NCI-H1694 treated with DMSO at 0.1 percent for 48 hours (cell line): ENCODE measurements at places on chromosomes 5 and 9.

GRCh38 chr5:32057187-32058096, 116.7 kb downstream of the GOLPH3 start:
- DNase-seq, result peak; percentile 37

DNA sequence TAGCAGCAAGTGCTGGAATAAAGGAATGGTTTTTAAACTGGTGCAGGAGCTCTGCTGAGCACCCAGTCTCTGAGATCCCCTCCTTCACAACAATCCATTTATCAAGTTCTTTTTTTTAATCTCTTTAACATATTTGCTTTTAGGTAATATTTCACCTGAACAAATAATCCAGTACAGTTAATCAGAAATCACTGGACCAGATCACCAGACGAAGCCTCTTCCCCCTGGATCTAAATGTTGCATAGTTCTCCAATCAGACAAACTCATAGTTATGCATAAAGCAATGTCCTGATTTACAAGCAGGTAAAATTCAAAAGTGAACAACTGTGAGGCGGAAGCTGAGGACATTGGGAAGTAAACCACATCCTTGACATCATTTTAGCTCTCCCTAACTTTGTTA, 657.7 kb upstream of the RORB start:
- no peak for DNase-seq

DNA sequence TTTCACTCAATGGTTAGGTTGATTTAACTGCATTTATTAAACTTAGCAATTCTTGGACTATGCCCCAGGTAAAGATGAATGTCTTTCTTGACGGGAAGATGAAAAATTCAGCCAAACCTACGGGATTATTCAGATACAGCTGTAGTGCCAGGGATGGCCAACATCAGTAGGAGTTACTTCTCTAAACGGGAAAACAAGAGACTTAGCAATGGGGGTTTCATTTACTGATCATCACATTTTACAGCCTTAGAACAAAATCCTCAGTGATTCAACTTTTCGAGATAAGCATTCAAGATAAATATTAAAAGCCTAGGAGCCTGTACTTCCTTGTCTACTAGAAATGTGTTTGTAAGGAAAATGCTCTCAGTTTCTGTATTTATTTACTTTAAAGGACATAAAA, 46.1 kb downstream of the S1PR3 start:
- DNase-seq, result no peak

GRCh38 chr9:87193925-87194868, 246.9 kb upstream of the GAS1 start:
- DNase-seq, result no peak

DNA sequence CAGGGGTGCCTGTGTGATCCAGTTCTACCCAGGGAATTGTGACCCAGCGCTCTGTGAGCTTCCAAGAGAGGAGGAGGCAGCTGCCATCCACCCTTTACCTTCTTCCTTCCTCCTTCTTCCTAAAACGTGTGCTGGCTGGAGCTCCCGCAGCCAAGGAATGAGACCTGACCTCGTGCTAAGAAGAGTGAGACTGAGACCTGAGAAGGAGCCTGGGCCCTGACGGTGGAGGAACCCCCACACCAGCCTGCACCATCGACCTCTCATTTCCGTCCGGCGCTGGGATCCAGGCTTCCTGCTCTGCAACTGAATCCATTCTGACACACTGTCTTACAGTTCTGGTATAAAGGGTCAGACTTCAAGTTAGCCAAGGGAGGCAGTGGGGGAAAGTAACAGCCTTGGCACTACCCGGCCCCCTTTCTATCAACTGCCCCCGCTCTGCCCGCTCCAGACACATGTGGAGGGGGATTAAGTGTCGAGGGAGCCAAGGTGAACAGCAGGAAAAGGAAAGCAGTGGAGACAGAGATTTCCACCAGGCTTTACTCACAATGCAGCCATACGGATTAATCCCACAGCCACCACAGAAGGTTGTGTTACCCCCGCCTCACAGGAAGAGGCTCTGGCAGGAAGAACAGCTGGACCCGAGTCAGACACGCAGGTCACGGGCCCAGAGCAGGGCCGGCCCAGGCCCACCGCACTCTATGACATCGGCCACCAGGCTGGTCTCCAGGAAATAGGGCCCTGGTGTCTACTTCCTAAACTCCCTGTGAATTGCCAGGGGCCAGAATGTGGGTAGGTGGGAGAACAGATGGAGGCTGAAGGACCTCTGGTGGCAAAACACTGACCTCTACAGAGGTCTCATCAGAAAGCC, 15.8 kb downstream of the MGAT1 start:
- DNase-seq, result no peak

- DNase-seq, result no peak
Observed at GRCh38 chr9:126515001-126515872, 98.5 kb upstream of the LMX1B start.

DNA sequence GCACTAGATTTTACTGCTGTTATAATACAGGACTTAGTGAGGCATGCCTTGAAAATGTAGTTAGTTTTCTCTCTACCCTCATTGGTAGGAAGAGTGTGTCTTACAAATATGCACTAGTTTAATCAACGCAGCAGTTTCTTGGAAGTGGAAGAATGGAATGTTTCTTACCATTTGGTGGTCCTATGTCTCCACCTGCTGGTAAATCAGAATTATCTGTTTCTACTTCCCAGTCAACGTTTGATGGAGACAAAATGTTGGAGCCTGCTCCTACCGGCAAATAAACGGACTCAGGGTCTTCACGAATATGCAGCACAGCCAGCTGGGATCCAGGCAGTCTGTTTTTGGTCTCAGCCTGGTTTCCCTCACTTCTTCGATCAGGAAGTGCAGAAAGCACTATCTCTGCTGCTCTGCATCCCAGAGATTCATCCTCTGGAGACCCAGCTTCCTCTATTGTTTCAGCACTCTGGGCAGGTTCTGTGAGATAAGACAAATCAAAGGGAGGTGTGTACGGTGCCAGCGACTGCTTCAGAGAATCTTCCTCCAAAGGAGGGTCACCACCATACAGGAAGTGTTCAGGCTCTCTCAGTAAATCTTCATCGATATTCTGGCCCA, 59.5 kb upstream of the PCA3 start:
- DNase-seq, result peak; percentile 16

DNA sequence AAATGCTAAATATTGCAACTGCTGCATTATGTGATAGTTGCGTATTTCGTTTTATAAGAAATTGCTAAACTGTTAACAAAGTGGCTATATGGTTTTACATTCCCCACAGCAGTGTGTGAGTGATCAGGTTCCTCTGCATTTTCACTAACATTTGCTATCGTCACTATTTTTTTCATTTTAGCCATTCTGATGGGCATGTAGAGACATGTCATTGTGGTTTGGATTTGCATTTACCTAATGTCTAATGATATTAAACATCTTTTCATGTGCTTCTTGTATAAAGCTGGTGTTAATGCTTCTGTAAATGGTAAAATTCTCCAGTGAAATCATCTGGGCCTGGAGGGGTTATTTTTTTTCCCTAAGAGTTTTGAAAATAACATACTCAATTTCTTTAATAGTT, 61.6 kb downstream of the ERCC6L2 start:
- DNase-seq, result peak; percentile 32

- no peak for DNase-seq
Observed at GRCh38 chr5:42306287-42306686, 117.0 kb upstream of the GHR start.

- no peak for DNase-seq
Observed at GRCh38 chr9:136367296-136368145, 4.0 kb upstream of the DNLZ start.

DNA sequence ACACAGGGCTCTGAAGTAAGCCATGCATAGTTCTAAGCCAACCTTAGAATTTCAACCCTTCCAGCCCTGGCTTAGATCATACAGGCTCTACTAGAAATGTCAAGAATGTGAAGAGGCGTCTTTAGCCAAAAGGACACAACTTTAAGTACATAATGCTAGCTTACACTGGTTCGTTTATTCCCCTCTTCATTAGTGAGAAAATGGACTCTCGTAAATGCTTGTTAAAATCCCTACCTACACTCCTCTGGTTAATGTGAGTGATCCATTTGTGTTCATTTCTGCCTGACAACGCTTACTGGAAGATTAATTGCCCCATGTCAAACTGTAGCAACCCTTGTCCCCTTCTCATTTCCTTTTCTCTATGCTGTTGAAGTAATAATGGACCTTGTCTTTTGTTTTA, 149.3 kb upstream of the POU5F2 start:
- no peak for DNase-seq

DNA sequence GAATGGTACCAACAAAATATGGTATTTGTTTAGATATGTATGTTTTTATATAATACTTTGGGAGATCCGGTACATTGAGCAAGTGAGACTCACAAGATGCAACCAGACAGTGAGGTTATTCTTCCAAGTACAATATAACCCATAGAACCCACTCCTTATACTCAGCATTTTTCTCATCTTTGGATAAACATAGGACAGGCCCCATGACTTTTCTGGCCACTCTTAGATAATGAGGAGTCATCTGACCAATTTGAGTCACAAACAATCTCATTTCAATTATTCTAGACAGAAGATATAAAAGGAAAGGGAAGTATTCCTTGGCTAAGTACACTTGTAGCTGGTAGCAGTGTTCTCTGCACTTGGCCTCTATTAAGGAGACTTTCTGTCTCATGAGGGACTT, 150.2 kb downstream of the SGCD start:
- DNase-seq, result no peak

DNA sequence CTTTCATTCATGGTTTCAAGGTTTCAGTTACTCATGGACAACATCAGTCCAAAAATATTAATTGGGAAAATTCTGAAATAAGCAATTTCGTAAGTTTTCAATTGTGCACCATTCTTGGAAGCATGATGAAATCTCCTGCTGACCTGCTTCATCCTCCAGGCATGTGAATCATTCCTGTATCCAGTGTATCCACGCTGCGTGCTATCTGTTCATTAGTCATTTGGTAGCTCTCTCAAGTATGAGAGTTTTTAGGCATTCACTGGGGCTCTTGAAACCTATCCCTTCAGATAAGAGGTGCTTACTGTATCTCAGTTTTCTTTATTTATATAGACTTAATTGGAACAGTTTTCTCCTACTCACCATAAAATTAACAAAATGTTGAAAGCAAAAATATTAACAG, 293.0 kb downstream of the CDH12 start:
- DNase-seq, result no peak

GRCh38 chr9:2424619-2425033, 197.0 kb upstream of the VLDLR start:
- DNase-seq, result no peak

- no peak for DNase-seq
Observed at GRCh38 chr5:27009540-27009915, 28.9 kb downstream of the CDH9 start.

DNA sequence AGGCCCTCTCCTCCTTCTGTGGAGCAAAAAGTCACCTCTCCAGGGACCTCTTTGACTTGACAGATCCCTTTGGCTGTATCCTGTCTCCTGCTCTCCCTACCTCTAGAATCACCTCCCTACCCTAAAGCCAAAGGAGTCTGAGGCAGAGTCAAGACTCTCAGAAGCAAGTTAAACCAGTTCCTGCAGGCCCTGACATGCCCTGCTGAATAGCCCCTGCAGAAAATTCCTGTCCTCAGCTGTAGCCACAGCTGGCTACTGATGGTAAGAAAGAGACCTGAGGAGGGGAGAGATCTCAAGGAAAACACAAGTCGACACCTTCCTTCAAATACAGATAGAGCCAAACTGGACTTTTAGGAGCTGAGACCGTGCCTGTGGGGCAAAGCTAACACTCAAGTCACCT, 23.7 kb upstream of the UBAP2 start:
- DNase-seq, result no peak

DNA sequence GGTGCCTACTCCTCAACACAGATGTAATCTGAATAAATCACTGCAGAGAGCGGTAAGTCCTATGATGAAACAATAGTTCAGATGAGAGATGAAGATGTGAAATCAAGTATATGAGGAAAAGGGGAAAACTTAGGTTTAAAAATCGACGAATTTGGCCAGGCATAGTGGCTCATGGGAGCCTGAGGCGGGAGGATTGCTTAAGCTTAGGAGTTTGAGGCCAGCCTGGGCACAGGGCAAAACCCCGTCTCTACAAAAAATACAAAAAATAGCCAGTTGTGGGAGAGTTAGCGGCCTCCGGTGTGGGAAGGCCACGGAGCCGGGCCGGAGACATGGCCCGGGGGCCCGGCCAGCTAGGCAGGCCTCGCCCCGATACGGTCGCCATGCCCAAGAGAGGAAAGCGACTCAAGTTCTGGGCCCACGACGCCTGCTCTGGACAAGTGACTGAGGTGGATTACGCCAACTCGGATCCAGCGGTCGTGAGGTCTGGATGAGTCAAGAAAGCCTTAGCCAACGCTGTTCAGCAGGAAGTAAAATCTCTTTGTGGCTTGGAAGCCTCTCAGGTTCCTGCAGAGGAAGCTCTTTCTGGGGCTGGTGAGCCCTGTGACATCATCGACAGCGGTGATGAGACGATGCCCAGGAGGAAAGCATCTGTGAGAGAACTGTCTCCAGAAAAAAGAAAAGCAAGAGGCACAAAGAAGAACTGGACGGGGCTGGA, 62.8 kb upstream of the SUB1 start:
- DNase-seq, result no peak

GRCh38 chr5:17077440-17078233, 139.8 kb upstream of the BASP1 start:
- DNase-seq, result no peak

DNA sequence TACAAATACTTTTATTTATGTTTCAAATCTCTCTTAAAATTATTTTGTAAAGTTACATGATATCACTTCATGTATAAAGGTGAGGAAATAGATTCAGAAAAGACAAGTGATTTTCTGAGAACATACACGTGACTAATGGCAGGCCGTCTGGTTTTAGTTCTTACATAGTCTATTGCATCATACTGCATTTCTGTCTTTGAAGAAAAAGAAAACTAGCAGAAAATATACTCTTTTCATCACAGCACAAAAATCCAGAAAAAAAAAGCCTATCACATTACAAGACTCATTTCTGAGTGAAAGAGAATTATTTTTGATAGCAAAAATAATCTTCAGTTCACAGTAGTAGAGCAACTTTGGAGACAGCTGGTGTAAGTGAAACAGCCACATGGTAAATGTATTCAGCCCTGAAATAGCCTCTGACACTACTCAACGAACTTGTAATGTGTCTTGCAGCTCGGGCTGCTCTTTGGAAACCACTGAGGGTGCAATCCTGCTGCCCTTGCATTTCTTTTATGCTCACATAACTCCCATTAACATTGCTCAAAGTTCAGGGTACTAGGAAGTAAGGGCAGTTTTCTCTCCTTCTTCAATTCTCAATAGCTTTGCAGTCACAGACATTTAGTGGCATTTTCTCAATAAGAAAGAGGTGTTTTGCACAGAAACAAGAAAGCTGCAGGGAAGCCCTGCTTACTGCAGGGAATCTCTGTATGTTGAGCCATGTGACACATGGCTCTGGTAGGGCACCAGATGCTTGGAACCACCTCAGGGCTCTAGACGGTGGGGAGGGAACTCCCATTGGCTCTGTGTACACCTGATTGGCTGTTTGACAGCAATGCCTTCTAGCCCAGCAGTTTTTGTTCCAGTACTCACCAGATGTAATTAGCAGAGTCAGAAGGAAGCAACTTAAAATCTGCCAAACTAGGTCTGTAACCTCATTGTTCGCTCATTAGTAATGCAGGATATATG, 845.3 kb upstream of the PTPRD start:
- peak; percentile 95 for DNase-seq

DNA sequence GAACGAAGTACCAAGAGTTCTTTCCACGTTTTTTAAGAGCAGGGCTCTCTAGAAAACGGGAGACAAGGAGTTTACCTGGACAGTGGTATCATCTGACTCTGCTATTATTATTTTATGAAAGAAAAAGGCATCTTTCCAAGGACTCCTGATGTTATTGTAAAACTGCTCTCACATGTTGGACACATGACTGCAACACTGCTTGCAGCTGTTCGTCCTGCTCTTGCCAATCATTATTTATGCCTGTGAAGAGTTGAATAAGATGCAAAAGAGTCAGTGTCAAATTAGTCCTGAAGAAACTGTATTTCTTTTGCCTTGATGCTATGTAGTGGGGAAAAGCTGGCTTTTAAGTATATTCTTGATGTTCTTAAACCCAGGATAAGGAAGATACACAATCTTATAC, 284.5 kb upstream of the PTGER4 start:
- no peak for DNase-seq
